Stimulated activated CD8-positive, alpha-beta memory T cell treated with anti-CD3 and anti-CD28 coated beads, Interleukin-7, amount 100 ng/mL, for 1 hour (primary cell): ENCODE measurements at places on chromosomes 5 and 9.

DNA sequence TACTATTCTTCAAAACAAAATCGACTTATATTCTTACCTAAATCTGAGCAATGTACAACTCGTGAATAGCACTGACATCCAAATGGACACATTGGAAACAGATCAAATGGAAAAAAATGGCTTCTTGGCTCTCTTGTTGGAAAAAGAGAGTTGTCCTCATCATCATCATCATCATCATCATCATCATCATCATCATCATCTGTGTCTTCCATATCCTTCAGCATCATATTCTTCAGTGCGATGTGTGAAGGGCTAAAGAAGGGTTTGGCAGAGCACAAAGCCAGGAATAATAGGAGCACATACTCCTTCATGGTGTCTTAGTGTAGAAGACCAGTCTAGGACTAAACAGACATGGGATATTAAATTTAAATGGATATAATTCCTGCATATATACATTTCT is 7.7 kb downstream of the ASPN start:
- DNase-seq = no peak

DNA sequence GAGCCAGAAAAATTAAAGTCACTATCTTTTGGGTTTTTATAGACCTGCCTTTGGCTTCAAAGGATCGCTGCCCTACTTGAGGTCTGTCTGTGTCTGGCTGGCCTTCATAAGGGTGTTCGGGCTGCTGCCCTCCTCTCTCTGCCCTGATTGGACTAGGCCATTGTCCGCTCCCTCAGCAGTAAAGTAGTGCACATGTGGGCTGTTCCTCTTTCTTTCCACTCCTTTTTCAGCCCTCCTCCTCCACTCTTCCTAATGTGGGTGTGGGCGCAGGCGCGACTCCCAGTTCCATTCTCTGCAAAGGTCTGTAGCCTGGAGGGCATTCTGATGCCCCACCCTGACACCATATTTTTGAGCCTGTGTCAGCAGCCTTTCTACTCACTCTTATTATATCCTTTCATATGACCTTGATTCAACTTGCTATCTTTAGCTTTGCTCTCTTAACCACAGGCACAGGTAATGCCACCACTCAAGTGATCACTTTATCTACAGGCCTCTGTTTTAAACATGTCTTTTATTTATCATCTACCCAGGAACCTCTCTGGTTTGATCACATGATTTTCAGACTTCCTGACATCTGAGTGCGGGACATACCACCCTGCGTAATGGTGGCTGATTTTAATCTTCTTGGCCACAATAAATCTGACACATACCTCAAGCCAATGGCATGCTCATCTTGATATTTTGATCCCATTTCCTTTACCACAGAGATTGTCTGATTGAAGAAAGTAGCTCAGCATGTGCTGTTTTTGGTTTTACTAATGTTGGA is 144.5 kb downstream of the AOPEP start:
- DNase-seq = no peak

DNA sequence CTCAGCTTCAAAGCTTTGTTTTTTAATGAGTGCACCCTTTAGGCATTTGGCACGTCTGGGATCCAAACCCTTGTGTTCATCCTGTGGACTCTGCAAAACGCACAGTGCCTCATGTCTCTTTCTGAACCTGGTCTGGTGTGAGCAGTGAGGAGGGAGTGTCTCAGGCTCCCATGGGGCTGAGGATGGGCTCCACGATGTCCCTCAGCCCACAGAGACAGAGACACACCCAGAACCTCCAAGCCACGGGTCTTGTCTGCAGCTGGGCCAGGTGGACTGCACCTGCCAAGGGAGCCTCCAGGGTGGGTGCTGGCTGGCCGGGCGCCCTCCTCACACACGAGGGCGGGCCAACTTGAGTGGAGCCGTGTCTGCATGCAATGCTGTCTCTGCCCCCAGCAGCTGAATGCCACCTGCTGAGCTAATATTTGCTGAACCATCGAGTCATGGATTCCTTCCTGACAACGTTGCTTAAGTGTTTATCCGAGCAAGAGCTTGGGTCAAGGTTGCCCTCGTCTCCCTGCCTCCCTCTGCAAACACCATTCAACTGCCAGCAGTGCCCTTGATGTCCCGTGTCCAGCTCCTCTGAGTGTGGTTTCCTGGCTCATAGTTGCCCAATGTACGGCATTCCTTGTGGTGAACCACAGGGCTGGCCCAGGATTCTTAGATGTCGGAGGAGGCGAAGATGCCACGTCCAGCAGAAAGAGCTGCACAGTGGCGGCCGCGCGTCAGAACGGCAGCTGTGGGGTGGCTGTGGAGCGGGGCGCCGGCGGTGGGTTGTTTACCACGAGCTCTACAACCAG is 31.4 kb upstream of the LPCAT1 start:
- no peak for DNase-seq

- DNase-seq = no peak
Measured at GRCh38 chr5:127920936-127921335, 162.6 kb upstream of the SLC12A2 start.

GRCh38 chr9:122200960-122201595 is 27.7 kb downstream of the LHX6 start:
- no peak for DNase-seq

DNA sequence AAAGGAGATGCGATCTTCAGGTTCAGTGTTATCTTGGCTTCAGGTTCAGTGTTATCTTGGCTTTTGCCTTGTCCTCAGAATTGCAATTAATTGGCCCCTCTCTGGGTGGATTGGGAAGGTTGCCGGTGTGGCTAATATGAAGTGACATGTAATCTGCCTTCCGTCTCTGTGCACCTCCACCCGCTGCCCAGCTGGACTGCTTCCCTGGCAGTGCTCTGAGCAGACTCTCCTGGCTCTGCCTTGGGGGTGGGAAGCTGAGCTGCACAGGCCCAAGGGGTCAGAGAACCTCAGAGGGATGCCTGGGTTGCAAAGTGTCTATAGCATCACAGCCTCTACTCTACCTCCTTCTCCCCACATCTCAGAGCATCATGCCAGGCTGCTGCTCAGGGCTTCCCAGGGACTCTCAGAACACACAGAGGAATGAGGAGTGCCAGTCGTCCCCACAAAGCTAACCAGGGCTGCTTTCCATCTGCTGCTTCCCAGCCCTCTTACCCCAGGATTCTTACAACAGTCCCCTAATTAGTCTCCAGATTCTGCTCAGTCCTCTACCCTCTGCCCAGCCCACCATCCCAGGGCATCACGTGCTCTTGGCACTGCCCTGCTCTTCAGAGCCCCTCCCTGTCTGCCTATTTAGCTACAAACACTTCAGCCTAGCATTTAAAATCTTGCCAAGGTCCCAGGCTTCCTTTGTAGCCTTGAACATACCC is 54.4 kb upstream of the AFAP1L1 start:
- no peak for DNase-seq

DNA sequence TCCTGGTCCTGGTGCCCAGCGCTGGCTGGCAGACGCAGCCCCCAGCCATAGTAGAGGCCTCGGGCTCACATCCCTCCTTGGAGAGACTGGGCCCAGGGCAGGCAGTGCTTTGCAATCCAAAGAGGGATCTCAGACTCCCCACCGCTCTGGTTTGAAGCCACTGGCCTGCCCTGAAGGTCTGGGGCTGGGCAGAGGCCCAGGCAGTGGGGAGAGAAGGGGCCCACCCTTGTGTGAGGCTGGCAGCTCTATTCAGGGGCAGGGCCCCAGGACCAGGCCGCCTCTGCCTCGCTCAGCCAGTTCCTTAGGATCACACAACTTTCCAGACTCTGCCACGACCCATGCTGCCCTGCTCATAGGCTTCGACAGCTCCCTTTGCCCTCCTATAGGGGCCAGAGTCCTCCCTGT is 10.7 kb upstream of the SEC16A start:
- no peak for DNase-seq

GRCh38 chr9:85516976-85517637 is 224.6 kb downstream of the AGTPBP1 start:
- no peak for DNase-seq

- DNase-seq = no peak
Measured at GRCh38 chr5:59027145-59027907, 444.5 kb downstream of the RAB3C start.

- DNase-seq = no peak
Measured at GRCh38 chr9:105259731-105260612, 15.5 kb downstream of the SLC44A1 start.

GRCh38 chr5:180365829-180366228 is 12.7 kb upstream of the GFPT2 start:
- no peak for DNase-seq

DNA sequence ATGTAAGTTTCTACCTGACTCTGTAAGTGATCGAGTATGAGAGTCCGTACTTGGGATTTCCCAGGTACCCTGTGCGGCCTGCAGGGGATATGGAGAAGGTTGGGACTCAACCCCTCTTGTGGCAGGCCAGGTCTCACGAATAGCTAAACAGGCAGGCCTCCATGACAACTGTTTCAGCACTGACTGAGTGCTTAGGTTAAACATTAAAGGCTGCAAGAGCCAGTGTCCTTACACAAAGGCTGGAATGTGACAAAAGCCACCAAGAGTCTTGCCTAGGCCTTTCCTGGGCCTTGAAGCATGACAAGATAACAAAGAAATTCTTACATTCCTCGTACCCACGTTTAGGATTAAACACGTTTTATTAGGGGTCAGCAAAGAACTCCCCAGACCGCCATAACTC is 58.6 kb downstream of the THBS4 start:
- no peak for DNase-seq

GRCh38 chr5:139232147-139232724 is 34.1 kb upstream of the SIL1 start:
- no peak for DNase-seq

GRCh38 chr5:147578228-147579024 is 68.6 kb upstream of the DPYSL3 start:
- DNase-seq = no peak

DNA sequence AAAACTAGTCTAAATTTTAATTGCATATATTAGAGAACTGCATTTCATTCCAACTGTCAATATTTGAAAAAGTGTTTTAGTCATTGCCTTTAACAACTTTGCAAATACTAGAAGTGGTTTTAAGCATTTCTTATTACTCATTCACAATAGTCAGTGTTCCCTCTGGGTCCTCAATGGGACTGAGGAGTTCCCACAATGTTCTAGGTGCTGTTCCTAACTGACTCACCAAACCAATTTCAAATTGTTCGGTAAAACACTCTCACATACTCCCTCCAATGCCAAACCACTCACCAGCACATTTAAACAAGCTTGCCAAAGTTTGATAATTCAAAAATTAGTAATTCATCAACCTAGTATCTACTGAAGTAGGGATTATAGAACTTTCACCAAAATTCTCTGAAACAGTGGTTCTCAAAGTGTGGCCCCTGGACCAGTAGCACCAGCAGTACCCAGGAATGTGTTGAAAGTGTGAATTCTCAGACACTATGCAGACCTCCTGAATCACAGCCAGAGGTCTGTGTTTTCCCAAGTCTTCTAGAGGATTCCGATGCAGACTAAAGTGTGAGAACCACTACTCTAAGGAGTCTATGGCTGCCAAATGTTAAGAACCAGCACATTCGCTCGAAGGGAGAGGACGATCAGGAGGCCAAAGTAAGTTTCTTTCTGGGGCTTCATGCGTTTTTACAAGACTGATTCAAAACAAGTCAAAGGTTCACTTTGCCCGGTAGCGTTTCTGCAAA is 72.8 kb downstream of the APBA1 start:
- no peak for DNase-seq

GRCh38 chr9:91040371-91041215 is 239.0 kb downstream of the SYK start:
- DNase-seq = no peak

DNA sequence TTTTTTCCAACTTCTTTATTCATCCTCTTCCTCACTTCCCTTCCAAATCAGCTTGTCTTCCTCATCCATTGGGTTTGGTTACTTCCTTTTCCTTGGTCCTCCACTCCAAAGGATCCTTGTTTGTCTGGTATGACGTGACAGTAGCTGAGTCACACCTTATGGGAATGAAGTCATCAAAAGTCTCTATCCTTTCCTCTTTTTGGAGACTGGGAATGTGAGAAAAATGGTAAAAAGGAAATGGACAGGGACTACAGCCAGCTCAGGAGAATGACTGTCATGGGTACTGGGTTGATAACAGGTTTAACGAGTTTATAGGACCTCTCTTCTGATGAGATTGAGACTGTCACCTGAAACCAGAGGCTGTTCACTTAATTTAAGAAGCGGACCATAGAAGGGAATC is 76.2 kb upstream of the MYO10 start:
- no peak for DNase-seq

DNA sequence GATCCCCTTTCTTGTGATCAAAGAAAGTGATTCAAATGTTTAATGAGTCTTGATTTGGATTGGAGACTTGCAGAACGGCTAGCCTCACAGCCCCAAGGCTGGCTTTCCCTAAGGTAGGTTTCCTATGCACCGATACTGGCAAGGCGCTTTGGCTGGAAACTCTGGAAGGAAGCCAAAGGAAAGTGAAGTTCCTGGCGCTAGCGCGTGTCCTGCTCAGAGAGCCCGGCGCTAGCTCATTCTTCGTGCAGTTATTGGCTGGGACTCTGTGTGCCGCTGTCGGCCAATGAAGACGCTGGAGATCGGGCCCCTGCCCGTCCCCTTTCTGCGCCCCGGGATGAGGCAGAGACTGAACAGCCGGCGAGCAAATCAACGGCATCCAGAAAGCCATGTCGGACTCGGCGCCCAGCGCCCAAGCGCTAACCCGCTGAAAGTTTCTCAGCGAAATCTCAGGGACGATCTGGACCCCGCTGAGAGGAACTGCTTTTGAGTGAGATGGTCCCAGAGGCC is at the start of gene PCDHGC3:
TSS of gene PCDHGC3 (plus strand) at position 342 of the 507 bp plus-strand sequence. CDS start at position 493, 151 bp downstream.
- no peak for DNase-seq

GRCh38 chr5:65204966-65205365 is 276.8 kb downstream of the ADAMTS6 start:
- DNase-seq = no peak

GRCh38 chr5:177966839-177967166 is 29.2 kb downstream of the PROP1 start:
- DNase-seq = no peak

GRCh38 chr5:127961006-127961762 is 122.4 kb upstream of the SLC12A2 start:
- no peak for DNase-seq

DNA sequence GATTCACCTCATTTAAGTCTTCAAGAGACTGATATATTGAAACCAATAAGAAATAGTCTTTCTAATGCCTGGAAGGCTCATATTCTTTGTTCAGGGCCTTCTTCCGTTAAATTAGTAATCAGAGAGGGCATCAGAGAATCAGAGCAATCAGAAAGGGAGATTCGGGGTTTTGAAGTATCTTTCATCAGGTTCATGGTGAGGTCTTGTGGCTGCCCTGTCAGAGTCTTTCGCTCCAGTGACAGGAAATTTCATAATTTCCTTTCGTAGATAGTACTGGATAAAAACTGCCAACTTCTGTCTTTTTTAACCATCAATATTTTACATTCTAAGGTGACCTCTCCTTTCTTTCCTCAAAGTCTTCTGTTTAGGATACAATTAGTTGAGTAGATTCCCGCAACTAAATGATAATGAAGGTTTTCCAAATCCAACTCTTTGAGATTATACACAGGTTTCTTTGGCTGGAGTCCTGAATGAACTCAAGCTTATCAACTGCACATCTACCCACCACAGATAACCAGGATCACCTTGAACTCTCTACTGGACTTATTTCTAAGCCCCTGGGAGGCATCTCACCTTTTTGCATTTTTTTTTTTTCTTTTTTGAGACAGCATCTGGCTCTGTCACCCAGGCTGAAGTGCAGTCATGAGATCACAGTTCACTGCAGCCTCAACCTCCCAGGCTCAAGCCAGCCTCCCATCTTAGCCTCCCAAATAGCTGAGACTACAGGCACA is 5.5 kb downstream of the IL31RA start:
- no peak for DNase-seq
